ENCODE measurements at places on chromosomes 6 and 20.

- DNase-seq: no peak
- no peak overlapping the region for H3K27ac ChIP-seq
- no peaks in the 10 kb centered on the region for H3K36me3 ChIP-seq
- H3K4me3 ChIP-seq: no peak overlapping the region
Observed at GRCh38 chr6:105545228-105545920, 142.5 kb upstream of the PREP start.

- H3K36me3 ChIP-seq: no peaks in the 10 kb centered on the region
- no peak overlapping the region for H3K4me3 ChIP-seq
- H3K27me3 ChIP-seq: no peaks in the 10 kb centered on the region
Observed at GRCh38 chr6:85464722-85465150, 14.9 kb downstream of the NT5E start.

- peaks cover 24% of the 10 kb centered on the region for H3K36me3 ChIP-seq
- no peaks in the 10 kb centered on the region for H3K4me1 ChIP-seq
- no peaks in the 10 kb centered on the region for H3K27me3 ChIP-seq
- DNase-seq: no peak
- no peak overlapping the region for H3K27ac ChIP-seq
Observed at GRCh38 chr6:149409617-149410016, 9.6 kb downstream of the SUMO4 start.

DNA sequence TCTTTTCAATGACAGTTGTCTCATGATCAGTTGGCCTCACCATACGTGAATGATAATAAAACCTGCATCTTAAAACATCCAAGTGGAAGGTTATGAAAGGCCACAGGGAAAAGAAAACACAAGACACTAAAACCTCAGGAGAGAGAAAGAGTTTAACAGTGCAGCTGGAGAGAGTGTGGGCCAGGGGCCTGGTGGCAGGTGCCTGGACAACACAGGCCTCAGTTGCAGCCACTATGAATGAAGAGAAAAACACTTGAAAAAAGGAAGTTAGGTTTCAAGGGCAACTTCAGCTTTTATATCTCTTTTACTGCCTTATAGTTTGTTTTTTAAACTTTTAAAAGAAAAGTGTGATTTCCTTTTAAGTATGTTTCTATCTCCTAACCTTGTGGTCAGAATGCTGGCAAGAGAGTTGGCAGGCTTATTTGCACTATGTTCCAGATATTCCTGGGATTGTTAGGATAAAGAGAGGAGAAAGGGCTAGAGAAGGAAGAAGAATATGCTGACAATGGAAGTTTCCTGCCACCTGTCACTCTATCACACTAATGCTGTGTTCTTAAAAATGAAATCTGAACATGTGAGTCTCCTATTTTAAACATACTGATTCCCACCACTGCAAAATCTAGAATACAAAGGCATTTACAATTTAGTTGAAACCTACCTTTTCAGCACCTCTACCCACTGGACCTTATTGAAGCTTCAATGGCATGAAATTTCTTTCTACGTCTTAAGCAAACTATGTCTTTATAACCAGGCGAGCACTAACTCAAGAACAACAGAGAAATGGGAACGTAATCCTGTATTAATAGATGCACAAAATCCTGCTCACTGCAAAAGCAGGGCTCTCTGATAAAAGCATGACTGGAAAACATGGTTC lies 222.4 kb downstream of the CD83 start:
- H3K4me1 ChIP-seq: peaks cover 8% of the 10 kb centered on the region
- no peaks in the 10 kb centered on the region for H3K36me3 ChIP-seq
- no peaks in the 10 kb centered on the region for H3K27me3 ChIP-seq
- no peak overlapping the region for H3K4me3 ChIP-seq

- H3K27me3 ChIP-seq: no peaks in the 10 kb centered on the region
- DNase-seq: no peak
- H3K27ac ChIP-seq: no peak overlapping the region
- H3K36me3 ChIP-seq: no peaks in the 10 kb centered on the region
- H3K4me3 ChIP-seq: no peak overlapping the region
Observed at GRCh38 chr6:1144842-1145767, 166.8 kb upstream of the FOXQ1 start.

DNA sequence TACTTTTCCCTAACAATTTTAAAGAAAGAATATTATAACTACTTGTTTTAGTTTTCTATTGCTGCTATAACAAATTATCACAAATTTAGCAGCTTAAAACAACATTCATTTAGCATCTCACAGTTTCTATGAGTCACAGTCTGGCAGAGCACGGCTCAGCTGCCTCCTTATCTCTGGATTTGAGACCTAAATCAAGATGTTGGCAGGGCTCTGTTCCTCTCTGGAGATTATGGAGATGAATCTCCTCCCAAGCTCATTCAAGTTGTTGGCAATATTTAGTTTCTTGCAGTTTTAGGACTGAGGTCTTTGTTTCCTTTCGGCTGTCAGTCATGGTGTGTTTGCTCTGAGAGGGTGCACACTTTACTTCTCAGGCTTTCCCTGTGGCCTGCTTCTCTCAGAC lies 1065.8 kb upstream of the EYS start:
- no peaks in the 10 kb centered on the region for H3K27me3 ChIP-seq
- no peaks in the 10 kb centered on the region for H3K36me3 ChIP-seq
- H3K4me3 ChIP-seq: no peak overlapping the region
- H3K4me1 ChIP-seq: no peaks in the 10 kb centered on the region

GRCh38 chr6:22632581-22633145 lies 63.3 kb downstream of the HDGFL1 start:
- H3K27me3 ChIP-seq: no peaks in the 10 kb centered on the region
- peaks cover 4% of the 10 kb centered on the region for H3K36me3 ChIP-seq
- no peak overlapping the region for H3K27ac ChIP-seq
- H3K4me1 ChIP-seq: no peaks in the 10 kb centered on the region

DNA sequence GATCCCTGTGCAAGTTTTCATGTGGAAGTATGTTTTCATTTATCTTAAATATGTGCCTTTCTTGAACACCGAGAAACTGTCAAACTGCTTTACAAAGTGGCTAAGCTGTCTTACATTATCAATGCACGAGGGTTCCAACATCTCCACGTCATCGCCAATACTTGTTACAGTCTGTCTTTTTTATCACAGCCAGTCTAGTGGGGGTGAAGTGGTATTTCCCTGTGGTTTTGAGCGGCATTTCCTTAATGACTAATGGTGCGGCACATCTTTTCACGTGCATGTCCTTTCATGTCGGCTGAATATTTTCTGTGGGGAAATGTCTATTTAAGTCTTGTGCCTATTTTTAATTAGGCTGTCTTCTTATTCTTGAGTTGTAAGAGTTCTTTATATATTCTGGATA lies 280.4 kb downstream of the FOXC1 start:
- no peak overlapping the region for H3K27ac ChIP-seq
- no peaks in the 10 kb centered on the region for H3K27me3 ChIP-seq
- no peaks in the 10 kb centered on the region for H3K4me1 ChIP-seq
- H3K36me3 ChIP-seq: no peaks in the 10 kb centered on the region

DNA sequence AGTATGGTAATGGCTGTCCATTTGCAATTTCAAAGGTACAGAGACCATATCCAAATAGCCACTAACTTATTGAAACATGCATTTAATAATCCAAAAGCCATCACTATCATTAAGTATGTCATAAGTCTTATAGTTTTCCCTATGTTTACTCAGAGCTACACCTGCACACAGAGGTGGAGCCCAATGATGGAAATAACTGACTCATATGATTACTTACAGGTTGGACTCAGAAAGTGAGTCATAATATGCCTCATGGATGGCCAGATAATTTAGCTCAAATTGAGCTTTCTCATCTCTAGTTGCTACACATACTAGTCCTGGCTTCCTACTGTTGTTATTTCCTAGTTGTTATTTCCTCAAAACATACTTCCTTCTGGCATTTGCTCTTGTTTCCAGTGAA lies 104.4 kb upstream of the KHDRBS2 start:
- H3K4me1 ChIP-seq: no peaks in the 10 kb centered on the region
- 0 out of 2 replicates have a peak, but pooled peaks cover 4% of the 10 kb centered on the region for H3K36me3 ChIP-seq
- no peak overlapping the region for H3K27ac ChIP-seq
- no peaks in the 10 kb centered on the region for H3K27me3 ChIP-seq

GRCh38 chr6:169252505-169253189 lies 999 bp downstream of the THBS2 start:
- H3K4me3 ChIP-seq: peak overlapping the region; percentile 90
- H3K36me3 ChIP-seq: peaks cover 20% of the 10 kb centered on the region
- H3K27ac ChIP-seq: no peak overlapping the region
- no peaks in the 10 kb centered on the region for H3K27me3 ChIP-seq
- DNase-seq: peak; percentile 57

DNA sequence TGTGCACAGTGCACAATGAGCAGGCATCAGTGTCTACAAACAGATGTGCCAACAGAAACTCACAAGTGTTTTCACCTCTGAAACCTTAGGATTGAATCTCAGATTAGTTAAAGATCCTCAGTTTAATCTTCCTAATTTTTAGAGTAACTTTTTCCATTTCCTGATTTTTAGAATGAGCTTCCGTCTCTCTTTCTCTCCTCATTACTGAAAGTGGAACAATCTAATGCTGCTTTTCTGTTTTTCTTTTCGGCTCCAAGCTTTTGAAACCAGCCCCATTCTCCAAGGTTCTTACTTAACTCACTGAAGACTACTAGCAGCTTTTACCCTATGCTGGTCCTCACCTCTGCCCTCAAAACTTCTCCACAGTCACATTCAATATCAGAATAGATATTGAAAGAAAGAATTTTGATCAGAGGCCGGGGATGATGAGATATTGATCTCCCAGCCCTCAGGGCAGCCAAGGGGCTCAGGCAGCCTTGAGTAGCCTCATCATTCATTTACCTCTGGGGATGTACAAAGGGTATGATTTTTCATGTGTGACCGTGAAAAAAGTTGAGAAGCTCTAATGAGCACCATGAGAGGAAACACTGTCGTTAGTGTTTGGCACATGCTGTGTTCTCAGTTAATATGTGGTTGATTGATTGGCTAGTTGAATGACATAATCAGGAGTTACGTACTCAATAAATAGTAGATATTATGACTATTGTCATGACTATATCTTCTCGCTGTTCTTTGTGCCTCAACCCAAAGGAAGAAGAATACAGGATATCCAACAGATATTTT lies 11.9 kb upstream of the STK38 start:
- H3K4me1 ChIP-seq: no peaks in the 10 kb centered on the region
- no peak for DNase-seq
- H3K27me3 ChIP-seq: no peaks in the 10 kb centered on the region
- H3K4me3 ChIP-seq: no peak overlapping the region
- H3K27ac ChIP-seq: no peak overlapping the region
- H3K36me3 ChIP-seq: no peaks in the 10 kb centered on the region

- H3K27ac ChIP-seq: no peak overlapping the region
- no peaks in the 10 kb centered on the region for H3K4me1 ChIP-seq
- no peak overlapping the region for H3K4me3 ChIP-seq
- DNase-seq: no peak
Observed at GRCh38 chr20:42472198-42472597, 717.5 kb downstream of the PTPRT start.

- H3K27me3 ChIP-seq: no peaks in the 10 kb centered on the region
- no peak overlapping the region for H3K27ac ChIP-seq
- no peak overlapping the region for H3K4me3 ChIP-seq
- H3K4me1 ChIP-seq: no peaks in the 10 kb centered on the region
- no peaks in the 10 kb centered on the region for H3K36me3 ChIP-seq
Observed at GRCh38 chr6:56220078-56220477, 27.3 kb downstream of the COL21A1 start.

GRCh38 chr6:89604653-89605052 lies 33.9 kb downstream of the LYRM2 start:
- no peaks in the 10 kb centered on the region for H3K4me1 ChIP-seq
- H3K27ac ChIP-seq: no peak overlapping the region
- H3K4me3 ChIP-seq: no peak overlapping the region
- no peaks in the 10 kb centered on the region for H3K36me3 ChIP-seq
- H3K27me3 ChIP-seq: no peaks in the 10 kb centered on the region

- H3K27ac ChIP-seq: no peak overlapping the region
- no peaks in the 10 kb centered on the region for H3K27me3 ChIP-seq
- peaks cover 7% of the 10 kb centered on the region for H3K4me1 ChIP-seq
- H3K36me3 ChIP-seq: peaks cover 15% of the 10 kb centered on the region
Observed at GRCh38 chr20:21208999-21209398, 83.1 kb downstream of the KIZ start.

GRCh38 chr6:22249711-22250350 lies 47.0 kb downstream of the PRL start:
- H3K4me1 ChIP-seq: peaks cover 8% of the 10 kb centered on the region
- peak overlapping the region; percentile 16 for H3K4me3 ChIP-seq
- no peaks in the 10 kb centered on the region for H3K27me3 ChIP-seq
- H3K36me3 ChIP-seq: peaks cover 7% of the 10 kb centered on the region

- no peaks in the 10 kb centered on the region for H3K27me3 ChIP-seq
- H3K36me3 ChIP-seq: no peaks in the 10 kb centered on the region
- no peak overlapping the region for H3K4me3 ChIP-seq
- no peaks in the 10 kb centered on the region for H3K4me1 ChIP-seq
Observed at GRCh38 chr20:4136078-4136966, 121.0 kb upstream of the RNF24 start.

GRCh38 chr6:146961831-146962230 lies 242.4 kb upstream of the STXBP5 start:
- H3K27ac ChIP-seq: no peak overlapping the region
- peaks cover 25% of the 10 kb centered on the region for H3K36me3 ChIP-seq
- DNase-seq: no peak
- no peak overlapping the region for H3K4me3 ChIP-seq
- H3K27me3 ChIP-seq: no peaks in the 10 kb centered on the region

- DNase-seq: no peak
- H3K27me3 ChIP-seq: peaks cover 10% of the 10 kb centered on the region
- H3K4me3 ChIP-seq: no peak overlapping the region
- H3K36me3 ChIP-seq: peaks cover 30% of the 10 kb centered on the region
- H3K4me1 ChIP-seq: peaks cover 5% of the 10 kb centered on the region
- H3K27ac ChIP-seq: no peak overlapping the region
Observed at GRCh38 chr20:64036346-64037198, 590 bp downstream of the C20orf204 start.

- H3K36me3 ChIP-seq: no peaks in the 10 kb centered on the region
- H3K27me3 ChIP-seq: no peaks in the 10 kb centered on the region
- no peak for DNase-seq
- no peak overlapping the region for H3K4me3 ChIP-seq
Observed at GRCh38 chr20:10469599-10469998, 34.5 kb downstream of the SLX4IP start.

DNA sequence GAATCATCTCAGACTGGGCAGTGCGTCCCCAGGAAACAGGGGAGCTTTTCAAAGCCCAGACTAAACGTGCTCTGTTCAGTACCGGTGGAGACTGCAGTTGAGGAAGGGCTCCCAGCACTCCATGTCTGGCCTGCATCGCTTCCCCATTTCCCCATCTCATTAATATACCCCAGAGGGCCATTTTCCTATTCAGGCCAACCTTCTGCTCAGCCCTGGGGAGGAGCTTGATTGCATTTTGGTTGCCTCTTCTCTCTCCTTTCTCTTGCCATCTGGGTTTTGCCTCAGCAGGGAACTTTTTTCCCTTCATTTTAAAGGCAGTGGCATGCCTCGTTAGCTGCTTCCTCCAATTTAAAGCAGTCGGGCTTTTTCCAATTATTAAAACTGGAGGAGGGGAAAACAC lies 394.3 kb upstream of the SOX4 start:
- H3K4me3 ChIP-seq: no peak overlapping the region
- no peaks in the 10 kb centered on the region for H3K27me3 ChIP-seq
- H3K27ac ChIP-seq: no peak overlapping the region
- peaks cover 7% of the 10 kb centered on the region for H3K4me1 ChIP-seq
- no peaks in the 10 kb centered on the region for H3K36me3 ChIP-seq
- DNase-seq: no peak

- H3K4me1 ChIP-seq: no peaks in the 10 kb centered on the region
- no peaks in the 10 kb centered on the region for H3K27me3 ChIP-seq
- H3K36me3 ChIP-seq: peaks cover 11% of the 10 kb centered on the region
Observed at GRCh38 chr6:9499709-9500108, 915.2 kb downstream of the TFAP2A start.

- no peak for DNase-seq
- no peak overlapping the region for H3K4me3 ChIP-seq
Observed at GRCh38 chr6:87922196-87922946, 125.3 kb upstream of the SPACA1 start.

Data from H9 (cell line).